ENCODE measurements at places on chromosomes 4 and X.

- no peak overlapping the region for H3K27ac ChIP-seq
- H3K36me3 ChIP-seq = no peaks in the 10 kb centered on the region
- DNase-seq = no peak
Measured at GRCh38 chr4:124253080-124253479, 459.5 kb downstream of the ANKRD50 start.

- no peaks in the 10 kb centered on the region for H3K4me1 ChIP-seq
- no peaks in the 10 kb centered on the region for H3K27me3 ChIP-seq
- no peak for DNase-seq
- no peak overlapping the region for H3K27ac ChIP-seq
- no peak overlapping the region for H3K4me3 ChIP-seq
Measured at GRCh38 chrX:137342969-137343368, 223.0 kb upstream of the ZIC3 start.

DNA sequence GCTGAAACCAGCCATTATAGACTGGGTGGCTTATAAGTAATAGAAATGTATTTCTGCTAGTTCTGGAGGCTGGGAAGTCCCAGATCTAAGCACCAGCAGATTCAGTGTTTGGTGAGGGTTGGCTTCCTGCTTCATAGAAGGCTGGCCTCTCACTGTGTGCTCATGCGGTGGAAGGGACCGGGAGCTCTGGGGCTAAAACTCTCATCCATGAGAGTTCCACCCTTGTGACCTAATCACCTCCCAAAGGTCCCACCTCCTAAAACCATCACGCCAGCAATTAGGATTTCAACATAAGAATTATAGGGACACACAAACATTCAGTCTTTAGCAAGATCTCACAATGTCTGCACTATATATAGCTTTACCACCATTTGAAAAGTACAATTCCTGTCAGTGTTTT lies 215.2 kb downstream of the CBR4 start:
- H3K36me3 ChIP-seq = peaks cover 9% of the 10 kb centered on the region
- H3K4me3 ChIP-seq = no peak overlapping the region
- DNase-seq = no peak

GRCh38 chr4:47840291-47840690 lies 2.4 kb upstream of the CORIN start:
- no peaks in the 10 kb centered on the region for H3K27me3 ChIP-seq
- H3K27ac ChIP-seq = no peak overlapping the region
- H3K4me3 ChIP-seq = no peak overlapping the region
- DNase-seq = no peak

- H3K27me3 ChIP-seq = no peaks in the 10 kb centered on the region
- H3K4me1 ChIP-seq = no peaks in the 10 kb centered on the region
- H3K4me3 ChIP-seq = no peak overlapping the region
- no peak for DNase-seq
- H3K36me3 ChIP-seq = no peaks in the 10 kb centered on the region
- no peak overlapping the region for H3K27ac ChIP-seq
Measured at GRCh38 chr4:188714907-188715306, 575.7 kb downstream of the TRIML1 start.

DNA sequence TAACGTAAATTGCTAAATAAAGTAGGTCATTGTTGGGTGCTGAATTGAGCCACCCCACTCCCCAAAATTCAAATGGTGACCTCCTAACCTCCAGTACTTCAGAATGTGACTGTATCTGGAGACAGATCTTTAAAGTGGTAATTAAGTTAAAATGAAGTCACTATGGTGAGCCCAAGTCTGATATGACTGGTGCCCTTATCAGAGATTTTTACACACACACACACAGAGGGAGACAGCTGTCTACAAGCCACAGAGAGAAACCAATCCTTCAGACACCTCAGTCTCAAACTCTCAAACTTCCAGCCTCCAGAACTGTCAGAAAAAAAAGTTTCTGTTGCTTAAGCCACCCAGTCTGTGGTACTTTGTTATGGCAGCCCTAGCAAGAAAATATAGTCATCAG lies 879.2 kb upstream of the INTU start:
- H3K27ac ChIP-seq = no peak overlapping the region
- peaks cover 4% of the 10 kb centered on the region for H3K4me1 ChIP-seq
- H3K36me3 ChIP-seq = no peaks in the 10 kb centered on the region

GRCh38 chrX:151397741-151398070 lies 700 bp downstream of the VMA21 start:
- peak overlapping the region; percentile 73 for H3K27ac ChIP-seq
- H3K27me3 ChIP-seq = no peaks in the 10 kb centered on the region
- peak overlapping the region; percentile 81 for H3K4me3 ChIP-seq
- DNase-seq = no peak
- H3K4me1 ChIP-seq = peaks cover 18% of the 10 kb centered on the region

DNA sequence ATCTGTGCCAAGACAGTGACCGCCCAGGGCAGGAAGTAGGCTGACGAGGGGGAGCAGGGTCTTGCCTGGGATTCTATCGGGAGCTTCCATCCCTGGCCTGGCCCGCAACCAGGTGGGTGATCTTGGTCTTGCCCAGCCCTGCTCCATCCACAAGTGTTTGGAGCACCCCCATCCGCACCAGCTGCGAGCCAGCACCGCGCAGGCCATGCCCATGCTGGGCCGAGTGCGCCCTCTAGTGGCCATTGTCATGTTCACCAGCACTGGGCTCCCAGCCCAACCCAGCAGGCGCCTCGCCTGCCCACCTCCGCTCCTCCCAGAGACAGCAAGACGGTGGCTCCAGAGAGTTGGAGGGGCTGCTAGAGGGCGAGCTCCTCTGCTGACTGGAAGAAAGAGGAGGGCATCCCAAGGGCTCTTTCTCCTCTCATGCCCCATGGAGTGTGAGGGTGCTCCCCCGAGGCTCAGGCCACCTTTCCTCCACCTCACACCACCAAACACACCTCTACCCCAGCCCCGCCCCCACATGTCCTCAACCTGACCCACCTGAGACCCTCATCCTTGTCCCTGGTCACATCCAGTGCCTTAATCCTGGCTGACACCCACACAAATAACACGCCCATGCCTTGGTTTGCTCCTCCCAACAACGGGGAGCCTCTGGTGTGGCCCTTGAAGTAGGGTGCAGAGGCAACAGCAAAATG lies 9.8 kb upstream of the ATP2B3 start:
- H3K4me3 ChIP-seq = no peak overlapping the region
- H3K27me3 ChIP-seq = no peaks in the 10 kb centered on the region
- peak; percentile 95 for DNase-seq
- no peak overlapping the region for H3K27ac ChIP-seq
- H3K4me1 ChIP-seq = peaks cover 6% of the 10 kb centered on the region
- peaks cover 11% of the 10 kb centered on the region for H3K36me3 ChIP-seq
